ENCODE measurements at places on chromosomes 6 and 20.

- DNase-seq = no peak
Observed at GRCh38 chr20:36367907-36368799, 62.0 kb downstream of the DLGAP4 start.

DNA sequence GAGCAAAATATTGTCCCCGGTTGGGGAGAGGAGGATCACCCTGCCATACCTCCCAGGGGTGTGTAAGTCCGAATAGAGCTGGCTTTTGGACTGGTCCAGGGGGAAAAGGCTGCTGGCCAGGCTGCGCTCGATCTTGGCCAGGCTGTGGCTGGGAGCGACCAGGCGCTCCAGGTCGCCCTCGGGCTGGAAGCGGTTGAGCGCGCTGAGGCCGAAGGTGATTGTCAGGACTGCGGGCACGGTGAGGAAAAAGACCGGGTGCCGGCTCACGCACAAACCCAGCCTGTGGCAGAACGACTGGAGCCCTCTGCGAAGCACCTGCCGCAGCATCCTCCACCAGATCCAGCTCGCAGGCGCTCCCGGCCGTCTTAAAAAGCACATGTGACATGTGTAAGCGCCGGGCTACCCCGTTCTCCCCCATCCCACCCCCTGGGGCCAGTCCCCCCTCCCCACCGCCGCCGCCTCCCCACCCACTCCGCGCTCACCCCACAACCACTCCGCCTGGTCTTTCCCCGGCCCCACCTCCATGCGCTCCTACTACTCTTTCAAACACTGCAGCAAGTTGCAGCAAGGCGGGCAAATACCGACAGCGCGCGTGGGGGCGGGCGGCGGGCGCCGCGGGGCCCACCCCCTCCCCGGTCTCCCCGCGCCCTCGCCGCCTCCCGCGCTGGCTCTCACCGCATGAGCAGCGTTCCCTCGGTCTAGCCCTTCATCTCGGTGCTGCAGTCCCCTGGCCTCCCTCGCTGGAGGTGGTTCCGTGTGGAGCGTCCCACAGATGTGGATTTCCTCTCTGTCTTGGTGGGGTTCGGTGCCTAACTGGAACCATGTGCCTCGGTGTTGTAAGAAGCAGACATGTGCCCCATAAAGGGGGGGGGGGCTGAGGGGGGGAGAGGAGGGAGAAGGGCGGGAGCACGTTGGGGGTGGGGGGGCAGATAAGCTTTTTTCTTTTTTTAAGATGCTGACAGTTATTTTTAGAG, 42.4 kb downstream of the PTCHD4 start:
- DNase-seq = peak; percentile 8

- no peak for DNase-seq
Observed at GRCh38 chr20:62117658-62118057, 4.6 kb upstream of the LSM14B start.

DNA sequence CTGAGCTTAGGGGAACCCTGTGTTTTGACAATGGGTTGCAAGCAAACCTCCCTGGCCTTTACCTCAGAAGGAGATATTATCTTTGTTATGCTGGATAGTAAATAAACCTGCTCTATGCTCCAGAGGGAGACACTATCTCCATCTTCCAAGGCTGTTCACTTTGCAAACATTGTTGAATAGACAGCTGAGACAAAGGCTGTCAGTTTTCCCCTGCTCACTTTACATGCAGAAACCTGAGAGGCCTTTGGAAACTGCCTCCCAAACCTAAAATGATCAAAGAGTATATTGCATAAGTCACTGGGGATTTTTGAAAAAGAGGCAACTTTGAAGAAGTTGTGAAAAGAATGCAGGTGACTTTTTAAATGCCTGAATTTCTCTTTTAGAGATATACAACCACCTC, 61.6 kb downstream of the MRAP2 start:
- no peak for DNase-seq

GRCh38 chr6:11585426-11586016, 48.0 kb downstream of the TMEM170B start:
- DNase-seq = no peak

- no peak for DNase-seq
Observed at GRCh38 chr6:25327432-25327831, 48.3 kb downstream of the CARMIL1 start.

GRCh38 chr6:493840-494239, 102.3 kb downstream of the IRF4 start:
- DNase-seq = no peak

- no peak for DNase-seq
Observed at GRCh38 chr6:73491377-73491776, 29.5 kb downstream of the EEF1A1 start.

DNA sequence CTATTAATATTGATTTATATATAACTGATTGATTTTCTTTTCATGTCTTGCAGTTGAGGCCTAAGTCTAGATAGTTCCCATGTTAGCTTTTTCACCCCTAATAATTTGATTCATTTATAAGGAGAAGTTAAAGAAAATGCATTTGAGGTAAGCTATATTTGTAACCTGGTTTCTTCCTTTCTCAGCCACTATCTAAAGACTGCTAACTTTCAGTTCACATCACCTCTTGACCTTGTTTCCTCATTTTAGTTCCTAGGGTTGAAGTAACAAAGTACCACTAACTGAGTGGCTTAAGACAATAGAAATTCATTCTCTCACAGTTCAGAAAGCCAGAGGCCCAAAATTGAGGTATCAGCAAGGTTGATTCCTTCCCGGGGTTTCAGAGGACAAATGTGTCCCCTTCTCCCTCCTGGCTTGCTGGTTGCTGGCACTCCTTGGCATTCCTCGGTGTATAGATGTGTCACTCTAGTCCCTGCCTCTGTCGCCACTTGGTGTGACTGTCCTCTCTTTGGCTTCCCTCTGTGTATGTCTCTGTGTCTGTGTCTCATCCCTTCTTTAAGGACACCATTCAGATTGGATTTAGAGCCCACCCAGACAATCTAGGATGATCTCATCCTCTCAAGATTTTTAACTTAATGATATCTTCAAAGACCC, 55.9 kb upstream of the C20orf144 start:
- peak; percentile 48 for DNase-seq

DNA sequence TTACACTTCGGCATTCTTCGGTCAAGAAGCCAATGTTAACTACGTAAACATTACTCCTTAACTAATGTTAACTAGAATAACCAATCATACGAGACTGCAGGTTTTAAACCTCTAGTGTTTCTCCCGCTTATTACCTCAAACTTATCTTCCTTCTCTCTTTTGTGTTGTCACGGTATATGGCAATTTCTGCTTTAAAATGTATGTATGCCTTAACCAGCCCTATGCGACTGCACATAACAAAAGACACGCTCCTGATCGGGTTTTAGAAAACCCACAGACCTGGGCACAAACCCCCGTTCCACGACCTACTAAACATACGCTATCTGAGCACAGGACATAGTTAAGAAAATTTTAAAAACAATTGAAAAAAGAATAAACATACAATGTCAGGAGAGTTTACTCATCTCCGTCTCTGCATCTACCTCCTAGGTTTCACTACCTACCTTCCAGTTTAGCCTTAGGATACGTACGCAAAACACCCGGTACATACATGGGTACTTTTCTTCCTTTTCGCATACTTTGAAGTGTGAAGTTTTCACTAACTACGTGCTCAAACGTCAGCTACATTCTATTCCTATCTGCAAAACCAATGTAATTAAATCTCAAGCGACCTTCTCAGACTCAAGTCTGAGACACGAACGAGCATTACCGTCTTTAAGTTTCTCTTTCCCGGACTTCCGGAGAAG, 1.1 kb downstream of the CD164 start:
- no peak for DNase-seq

DNA sequence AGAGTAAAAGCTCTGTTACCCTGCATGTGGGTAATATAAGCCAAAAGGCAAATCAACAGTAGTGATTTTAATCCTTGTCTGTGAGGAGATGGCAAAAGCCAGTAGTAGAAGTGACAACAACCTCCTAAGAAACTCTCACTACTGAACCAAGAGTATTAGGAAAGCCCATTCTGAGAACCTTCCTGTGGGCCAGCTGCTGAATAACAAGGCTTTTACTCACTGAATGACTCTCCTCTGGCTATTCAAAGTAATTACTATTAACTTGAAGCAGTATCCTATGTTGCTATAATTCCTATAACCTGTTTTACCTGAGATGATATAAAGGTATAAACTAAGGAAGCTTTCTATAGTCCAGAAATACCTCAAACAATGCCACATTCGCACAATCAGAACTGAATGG, 55.1 kb downstream of the CHD6 start:
- DNase-seq = no peak

DNA sequence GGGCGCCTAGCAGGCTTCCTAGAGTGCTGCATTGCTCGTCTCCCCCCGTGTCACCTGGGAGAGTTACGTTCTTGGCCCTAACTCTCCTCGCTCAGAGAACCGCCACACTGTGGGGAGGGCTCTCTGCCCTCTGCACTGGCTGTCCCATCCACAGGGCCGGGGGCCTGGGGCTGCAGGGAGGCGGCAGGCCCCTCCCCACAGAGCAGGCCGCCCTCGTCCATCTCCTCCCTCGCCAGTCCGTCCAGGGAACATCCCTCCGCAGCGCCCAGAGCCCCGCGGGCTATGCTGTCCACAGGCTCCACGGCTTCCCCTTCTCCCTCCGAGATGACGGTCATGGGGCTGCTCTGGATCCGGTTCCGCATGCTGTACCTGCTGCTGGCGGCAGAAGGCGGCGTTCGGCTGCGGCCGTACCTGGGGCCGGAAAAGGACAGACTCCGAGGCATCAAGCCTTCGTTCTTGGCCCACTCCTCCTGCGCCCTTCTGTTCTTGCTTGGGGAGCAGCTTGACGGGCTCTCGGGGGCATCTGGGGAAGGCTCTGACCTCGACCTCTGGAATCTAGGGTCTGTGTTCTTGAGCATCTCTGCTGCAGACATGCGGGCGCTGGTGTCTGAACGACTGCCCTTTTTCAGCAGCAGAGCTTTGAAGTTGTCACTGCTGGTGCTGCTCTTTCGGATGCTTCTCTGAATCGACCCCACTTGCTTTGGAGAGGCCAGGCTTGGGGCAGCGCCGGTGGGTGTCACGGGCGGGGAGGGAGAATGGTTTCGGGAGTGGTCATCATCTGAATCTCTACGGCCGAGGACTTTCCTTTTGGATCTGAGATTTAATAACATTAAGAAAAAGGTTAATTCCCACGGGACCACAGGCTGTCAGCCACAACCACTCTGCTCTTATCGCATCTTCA, 20.2 kb downstream of the HEBP2 start:
- DNase-seq = no peak

- no peak for DNase-seq
Observed at GRCh38 chr20:15011631-15012030, 674.2 kb upstream of the FLRT3 start.

- DNase-seq = no peak
Observed at GRCh38 chr6:37524025-37524969, 24.6 kb upstream of the CCDC167 start.

DNA sequence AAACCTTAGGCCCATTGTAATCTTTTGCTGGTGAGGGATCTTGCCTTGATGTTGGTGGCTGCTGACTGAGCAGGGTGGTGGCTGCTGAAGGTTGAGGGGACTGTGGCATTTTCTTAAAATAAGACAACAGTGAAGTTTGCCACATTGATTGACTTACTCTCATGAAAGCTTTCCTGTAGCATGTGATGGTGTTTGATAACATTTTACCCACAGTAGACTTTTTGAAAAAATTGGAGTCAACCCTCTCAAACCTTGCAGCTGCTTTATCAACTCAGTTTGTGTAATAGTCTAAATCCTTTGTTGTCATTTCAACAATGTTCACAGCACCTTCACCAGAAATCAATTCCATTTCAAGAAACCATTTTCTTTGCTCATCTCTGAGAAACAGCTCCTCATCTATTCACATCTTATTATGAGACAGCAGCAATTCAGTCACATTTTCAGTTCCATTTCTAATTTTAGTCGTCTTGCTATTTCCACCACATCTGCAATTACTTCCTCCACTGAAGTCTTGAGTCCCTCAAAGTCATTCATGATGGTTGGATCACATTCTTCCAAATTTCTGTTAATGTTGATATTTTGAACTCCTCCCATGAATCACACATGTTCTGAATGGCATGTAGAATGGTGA, 37.2 kb downstream of the CST9L start:
- no peak for DNase-seq

Data from GM06990 (cell line).